ENCODE measurements at places on chromosomes 2 and 18.

DNA sequence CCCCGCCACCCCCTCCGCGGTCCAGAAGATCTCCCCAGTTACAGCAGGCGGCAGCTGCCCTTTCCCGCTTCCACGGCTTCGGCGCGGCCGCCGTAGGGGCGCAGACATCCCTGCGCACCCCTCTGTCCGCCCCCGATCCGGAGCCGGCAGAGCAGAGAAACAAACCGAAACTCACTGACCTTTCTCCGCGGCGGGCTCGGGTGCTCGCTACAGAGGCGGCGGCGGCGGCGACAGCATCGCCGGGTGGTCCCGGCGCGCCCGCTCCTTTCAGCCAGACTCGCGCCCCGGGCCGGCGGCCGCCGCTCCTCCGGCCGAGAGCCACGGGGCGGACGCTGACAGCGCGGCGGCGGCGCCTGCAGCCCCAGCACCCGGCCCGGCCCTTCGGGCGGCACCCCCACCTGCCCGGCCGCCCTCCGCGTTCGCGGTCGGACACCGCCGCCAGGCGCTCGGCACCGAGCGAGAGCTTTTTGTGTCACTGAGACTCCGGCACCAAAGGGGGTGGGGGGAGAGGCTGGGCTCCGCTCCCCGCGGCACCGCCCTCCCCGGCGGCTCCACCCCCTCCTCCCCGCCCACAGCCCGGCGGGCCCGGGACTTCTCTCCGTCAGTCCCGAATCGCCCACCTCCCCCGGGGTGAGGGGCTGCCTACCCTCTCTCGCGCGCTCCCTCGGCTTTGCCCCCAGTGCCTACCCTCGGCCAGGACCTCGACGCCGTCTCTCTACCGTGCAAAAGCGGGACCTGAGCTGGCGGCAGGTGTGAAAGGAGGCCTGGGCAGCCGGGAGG lies 1.4 kb upstream of the RNF152 start:
- DNase-seq: peak; percentile 30

DNA sequence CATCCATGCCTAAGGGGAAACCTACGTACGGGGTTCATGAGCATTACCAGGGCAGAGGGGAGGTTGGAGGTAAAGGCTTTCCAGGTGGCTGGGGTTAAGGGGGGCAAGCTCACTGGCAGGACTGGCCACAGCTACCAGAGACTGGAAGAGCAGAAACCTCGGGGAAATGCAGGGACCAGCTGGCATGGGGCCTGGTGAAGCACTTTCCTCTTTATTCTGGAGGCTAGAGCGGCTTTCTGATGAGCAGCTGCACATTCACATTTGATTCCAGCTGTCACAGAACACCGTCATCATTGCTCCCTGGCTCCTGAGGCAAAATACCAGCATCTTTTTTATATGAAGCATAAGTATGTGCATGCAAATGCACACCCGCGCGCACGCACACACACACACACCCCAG lies 28.7 kb upstream of the LRRC30 start:
- DNase-seq: no peak

GRCh38 chr2:200762127-200762526 lies 49.6 kb upstream of the BZW1 start:
- DNase-seq: no peak

GRCh38 chr18:69557282-69557681 lies 156.6 kb downstream of the DOK6 start:
- no peak for DNase-seq

- no peak for DNase-seq
These were observed 84.3 kb downstream of the EDAR start for GRCh38 chr2:108904680-108905079.

DNA sequence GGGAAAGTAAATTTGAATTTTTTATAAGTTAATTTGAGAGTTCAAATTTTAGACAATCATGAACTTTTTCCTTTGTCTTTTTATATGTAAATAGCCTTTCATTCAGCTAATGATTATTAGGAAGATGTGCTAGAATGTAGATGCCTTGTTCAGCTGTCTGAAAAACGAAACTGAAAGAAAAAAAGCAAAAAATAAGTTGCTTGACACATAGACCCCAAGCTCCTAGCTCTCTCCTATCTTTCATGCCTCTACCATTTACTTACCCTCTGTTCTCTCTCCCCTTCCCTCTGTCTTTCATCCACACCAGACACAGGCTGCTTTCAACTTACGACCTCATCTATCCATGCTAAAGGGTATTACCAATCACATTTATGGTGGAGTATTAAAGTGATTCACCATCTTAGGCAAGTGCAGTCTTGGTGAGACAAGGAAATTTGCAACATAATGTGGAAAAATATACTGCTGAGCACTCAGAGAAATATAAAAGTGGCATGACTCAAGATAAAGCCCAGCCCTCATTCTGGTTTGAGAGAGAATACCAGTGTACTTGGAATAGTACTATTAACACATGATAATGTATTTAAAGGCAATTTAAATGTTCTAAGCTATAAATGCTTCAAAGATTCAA lies 425.6 kb downstream of the SUCLG1 start:
- DNase-seq: no peak

- no peak for DNase-seq
These were observed 212.7 kb upstream of the COPS8 start for GRCh38 chr2:236872981-236873380.

DNA sequence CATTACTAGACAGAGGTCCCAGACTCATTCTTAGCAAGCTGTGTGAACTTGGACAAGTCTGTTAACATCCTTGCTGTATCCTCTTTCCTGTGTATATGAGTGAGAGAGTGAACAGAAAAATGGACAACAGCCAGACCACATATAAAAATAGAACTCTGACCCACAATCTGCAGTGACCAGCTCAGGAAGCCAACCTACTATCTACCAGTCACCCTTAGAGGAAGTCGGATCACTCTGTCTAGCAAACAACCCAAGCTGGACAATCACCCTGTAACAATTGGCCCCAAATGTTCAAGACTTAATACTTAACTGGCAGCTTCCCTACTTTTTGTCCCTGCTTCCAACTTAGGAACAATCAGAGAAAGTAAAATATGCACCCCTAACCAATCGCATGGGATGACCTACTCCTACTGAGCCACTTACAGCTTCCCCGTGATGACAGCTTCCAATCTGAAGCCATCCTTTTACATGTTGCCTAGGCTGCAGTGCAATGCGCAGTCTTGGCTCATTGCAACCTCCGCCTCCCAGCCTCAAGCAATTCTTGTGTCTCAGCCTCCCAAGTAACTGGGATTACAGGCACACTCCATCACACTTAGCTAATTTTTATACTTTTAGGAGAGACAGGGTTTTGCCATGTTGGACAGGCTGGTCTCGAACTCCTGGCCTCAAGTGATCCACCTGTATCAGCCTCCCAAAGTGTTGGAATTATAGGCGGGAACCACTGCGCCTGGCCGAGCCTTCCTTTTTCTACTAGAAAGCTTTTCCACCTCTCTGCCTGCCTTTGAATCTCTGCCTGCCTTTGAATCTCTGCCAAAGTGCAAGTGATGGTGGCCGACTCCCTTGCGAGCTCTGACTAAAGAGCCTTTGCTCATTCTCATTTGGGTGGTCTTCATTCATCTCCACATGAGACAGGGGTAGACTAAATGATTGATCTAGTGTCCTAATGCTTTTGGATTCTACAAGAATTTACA lies 158.3 kb upstream of the NDUFV2 start:
- DNase-seq: peak; percentile 40

GRCh38 chr2:38876407-38876806 lies 631 bp downstream of the MORN2 start:
- no peak for DNase-seq

DNA sequence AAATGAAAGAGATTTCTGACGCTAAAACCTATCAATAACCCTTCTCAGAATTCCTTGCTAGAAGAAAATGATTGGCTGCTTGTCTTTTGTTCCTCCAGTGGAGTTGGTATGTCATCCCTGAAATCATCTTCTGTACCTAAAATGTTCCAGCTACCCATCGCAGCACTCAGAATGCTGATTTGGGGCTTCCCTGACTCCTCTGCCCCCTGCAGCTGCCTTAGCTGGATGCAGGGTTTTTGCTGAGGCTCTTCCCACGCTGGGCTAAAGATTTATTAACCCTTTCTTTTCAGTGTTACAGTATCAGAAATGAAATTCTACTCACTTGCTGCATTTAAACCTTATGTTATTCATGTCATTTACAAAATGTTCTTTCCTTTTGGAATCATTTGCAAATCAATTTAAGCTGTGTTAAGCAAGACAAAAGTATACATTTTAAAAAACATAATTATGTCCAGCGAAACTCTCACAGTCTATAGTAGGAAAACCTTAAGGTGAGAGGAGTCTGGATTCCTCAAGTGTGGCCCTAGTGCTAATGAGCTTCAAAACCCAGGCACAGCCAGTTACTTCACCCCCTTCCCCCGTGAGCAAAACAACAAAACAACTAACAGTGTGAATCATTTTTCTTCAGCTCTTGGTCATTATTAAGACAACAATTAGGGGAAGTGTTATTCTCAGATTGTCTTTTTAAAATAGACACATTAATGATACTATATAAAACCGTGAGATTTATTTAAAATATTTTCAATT lies 32.8 kb downstream of the PKP4 start:
- no peak for DNase-seq

DNA sequence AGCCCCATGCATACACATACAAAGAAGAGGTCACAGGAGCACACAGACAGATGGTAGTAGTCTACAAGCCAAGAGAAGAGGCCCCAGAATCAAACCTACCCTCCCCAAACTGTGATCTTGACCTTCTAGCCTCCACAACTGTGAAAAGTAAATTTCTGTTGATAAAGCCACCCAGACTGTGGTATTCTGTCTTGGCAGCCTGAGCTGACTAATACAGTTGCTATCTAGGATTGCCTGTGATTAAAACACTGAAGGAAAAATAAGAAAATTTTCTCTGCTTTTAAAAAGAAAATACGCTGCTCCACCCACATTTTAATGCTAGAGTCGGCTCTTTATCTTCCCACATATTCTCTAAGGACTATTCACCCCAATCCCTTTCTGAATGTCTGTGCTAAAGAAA lies 143.7 kb upstream of the TMEM200C start:
- DNase-seq: no peak

GRCh38 chr18:64747803-64748202 lies 598.9 kb upstream of the LINC00305 start:
- DNase-seq: no peak

GRCh38 chr2:160205505-160205904 lies 5.4 kb upstream of the ITGB6 start:
- no peak for DNase-seq

DNA sequence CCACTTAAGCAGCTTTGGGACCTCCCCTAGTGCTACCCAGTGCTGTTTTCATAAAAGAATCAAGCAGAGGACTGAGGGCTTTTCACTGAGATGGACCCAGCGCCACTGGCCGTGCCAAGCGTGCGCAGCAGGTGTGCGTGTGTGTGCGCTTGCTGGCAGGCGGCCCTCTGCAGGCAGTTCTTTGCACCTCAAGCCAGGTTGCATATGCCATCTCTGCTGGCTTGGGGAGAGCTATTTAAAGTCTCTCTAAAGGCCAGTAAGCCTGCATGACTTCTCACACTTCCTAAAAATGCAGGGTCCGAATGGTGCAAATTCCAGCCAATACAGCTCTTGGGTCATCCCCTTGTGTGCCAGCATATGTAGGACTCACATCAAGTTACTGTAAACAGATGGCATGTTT lies 255.5 kb downstream of the RNF152 start:
- DNase-seq: no peak

GRCh38 chr18:25314838-25315190 lies 37.2 kb downstream of the ZNF521 start:
- DNase-seq: no peak

GRCh38 chr2:66874411-66874810 lies 439.5 kb downstream of the MEIS1 start:
- no peak for DNase-seq

- peak; percentile 89 for DNase-seq
These were observed 625 bp downstream of the ARPC2 start for GRCh38 chr2:218217360-218218267.

DNA sequence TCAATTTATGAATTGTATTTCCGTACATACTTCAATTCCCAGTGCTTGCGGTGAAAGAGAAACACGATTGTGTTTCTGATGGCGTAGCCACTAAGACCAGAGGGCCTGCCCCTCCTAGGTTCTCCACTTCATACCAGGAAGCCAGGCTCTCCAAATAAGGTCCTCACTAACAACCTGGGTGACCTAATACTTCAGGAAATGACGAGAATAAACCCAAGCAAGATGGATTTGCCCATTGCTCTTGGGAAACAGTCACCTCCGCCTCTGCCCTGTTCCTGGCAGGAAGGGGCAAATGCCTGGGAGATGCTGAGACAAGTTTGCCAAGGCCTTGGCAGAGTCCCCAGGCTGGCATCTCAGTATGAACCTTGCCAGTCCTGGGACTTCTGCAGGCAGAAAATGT lies 41.8 kb downstream of the TTC32 start:
- DNase-seq: no peak

DNA sequence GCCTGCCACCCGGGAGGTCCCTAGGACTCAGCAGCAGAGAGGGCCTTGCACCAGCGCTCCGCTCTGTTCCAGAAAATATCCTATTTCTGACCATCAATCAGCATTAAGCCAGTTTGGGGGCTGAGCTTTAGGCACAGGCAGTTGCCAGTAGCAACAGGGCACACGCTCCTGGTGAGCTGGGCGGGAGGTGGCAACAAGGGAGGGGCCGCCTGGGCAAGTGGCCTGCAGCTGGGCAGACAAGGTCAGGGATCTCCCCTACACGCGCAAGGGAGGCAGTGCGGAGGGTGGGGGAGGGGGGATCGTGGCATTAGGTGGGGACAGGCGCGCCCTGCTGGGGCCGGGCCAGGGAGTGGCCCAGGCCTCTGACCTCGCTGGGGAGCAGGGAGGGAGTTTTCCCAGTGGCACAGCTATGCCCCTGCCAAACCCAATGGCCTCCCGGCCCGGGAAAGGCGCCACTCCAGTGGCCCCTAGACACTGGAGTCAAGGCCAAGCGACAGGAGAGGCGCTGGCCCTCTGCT lies 302.8 kb downstream of the NCKAP5 start:
- no peak for DNase-seq

GRCh38 chr2:60317844-60318243 lies 235.6 kb downstream of the BCL11A start:
- DNase-seq: peak; percentile 53

- no peak for DNase-seq
These were observed 4.8 kb upstream of the PDIA6 start for GRCh38 chr2:10817413-10817812.

DNA sequence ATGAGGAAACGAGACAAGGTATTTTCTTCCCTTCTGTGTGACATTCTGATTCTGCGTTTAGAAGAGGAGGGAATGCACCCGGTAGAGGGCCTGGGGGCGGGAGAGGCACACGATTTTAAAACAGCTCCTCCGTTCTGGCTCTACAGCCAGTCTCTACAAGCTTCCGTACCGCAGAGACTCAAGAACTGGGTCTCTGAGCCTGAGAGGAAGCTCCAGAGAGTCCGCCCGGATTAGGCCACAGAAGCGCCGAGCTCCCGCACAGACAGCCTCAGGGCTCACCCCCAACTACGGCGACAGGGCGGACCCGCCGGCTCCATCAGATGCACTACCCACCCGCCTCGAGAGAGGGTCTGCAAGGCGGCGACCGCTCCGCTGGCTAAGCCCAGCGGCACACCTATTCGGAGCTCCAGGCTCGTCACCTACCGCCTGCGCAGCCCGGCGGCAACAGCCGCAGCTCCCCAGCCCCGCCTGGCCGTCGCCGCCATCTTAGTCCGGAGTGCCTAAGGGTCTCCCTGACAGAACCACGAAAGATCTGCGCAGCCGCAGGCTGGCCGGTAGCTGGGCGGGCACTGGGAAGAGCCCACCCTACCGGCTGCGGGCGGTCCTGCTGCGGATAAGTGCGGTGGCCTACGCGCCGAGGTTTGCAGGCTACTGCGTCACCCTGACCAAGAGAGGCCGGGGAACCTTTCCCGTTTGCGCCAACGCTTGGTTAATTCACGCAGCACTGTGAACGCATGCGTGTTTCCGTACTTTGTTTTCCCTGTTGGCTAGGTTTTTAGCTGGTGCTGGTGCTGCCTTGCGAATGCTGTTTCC lies at the start of gene NFU1:
NFU1 (minus strand) TSS at position 498 of the 813 bp plus-strand sequence; CDS start at position 485, 13 bp downstream.
- DNase-seq: peak; percentile 95

All from inflammatory macrophage treated with lipopolysaccharide for 4 hours (primary cell).